Activated T-helper 2 cell treated with anti-CD3 and anti-CD28 coated beads, Interferon-gamma antibody, Interleukin-2, Interleukin-4, amounts not matched to agents 10 μg/mL and 5 μg/mL and 100 μg/mL, durations not matched to agents 14 hours and 24 hours and 36 hours (primary cell): ENCODE measurements at places on chromosomes 16 and 17. TPM values are rescaled to one million over a fixed set of nuclear protein-coding genes. Genes with fewer than 3 reads are reported as not detected.

Gene NPIPA5
- total RNA-seq: 13.8 and 16.0 TPM in 2 replicates

Gene GCGR
- total RNA-seq: not detected in 2 replicates

Gene TNP2
- not detected in 2 replicates for total RNA-seq

Gene CCT6B
- 1.4 and 1.5 TPM in 2 replicates for total RNA-seq

Gene CMC2
- total RNA-seq: 130 and 136 TPM in 2 replicates

Gene RHBDF2
- 45.3 and 48.5 TPM in 2 replicates for total RNA-seq

Gene RHBDL1
- 1.3 and 1.4 TPM in 2 replicates for total RNA-seq
